GM23338 (cell line): ENCODE measurements at places on chromosomes 16 and 17.

GRCh38 chr17:8844229-8845218, 22.9 kb downstream of the PIK3R6 start:
- no peak for DNase-seq

DNA sequence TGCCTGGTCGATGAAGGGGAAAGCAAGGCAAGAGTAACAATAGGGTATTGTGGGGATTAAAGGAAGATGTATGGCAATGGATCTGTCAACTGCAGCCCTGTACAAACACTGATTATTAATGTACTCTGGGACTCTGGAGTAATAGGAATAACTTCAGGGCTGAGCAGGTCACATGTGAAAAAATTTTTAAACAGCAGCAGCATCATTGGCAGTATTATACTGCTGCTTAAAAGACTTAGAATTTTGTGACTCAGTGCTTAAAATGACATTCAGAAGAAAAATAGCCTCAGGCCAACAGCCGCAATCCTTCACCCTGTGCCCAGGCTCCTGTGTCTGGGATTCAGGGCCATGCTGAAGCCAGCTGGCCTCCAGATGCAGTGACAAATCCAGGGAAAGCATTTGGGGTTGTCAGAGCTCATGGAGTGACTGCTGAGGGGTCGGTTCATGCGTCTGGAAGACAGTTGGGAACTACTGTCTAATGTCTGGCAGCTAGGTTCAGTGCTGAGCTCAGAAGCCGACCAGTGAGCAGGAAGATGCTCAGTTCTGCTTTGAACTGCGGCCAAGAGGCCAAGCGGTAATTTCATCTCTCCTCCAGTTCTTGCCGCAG, 22.2 kb downstream of the TEX2 start:
- DNase-seq = no peak

DNA sequence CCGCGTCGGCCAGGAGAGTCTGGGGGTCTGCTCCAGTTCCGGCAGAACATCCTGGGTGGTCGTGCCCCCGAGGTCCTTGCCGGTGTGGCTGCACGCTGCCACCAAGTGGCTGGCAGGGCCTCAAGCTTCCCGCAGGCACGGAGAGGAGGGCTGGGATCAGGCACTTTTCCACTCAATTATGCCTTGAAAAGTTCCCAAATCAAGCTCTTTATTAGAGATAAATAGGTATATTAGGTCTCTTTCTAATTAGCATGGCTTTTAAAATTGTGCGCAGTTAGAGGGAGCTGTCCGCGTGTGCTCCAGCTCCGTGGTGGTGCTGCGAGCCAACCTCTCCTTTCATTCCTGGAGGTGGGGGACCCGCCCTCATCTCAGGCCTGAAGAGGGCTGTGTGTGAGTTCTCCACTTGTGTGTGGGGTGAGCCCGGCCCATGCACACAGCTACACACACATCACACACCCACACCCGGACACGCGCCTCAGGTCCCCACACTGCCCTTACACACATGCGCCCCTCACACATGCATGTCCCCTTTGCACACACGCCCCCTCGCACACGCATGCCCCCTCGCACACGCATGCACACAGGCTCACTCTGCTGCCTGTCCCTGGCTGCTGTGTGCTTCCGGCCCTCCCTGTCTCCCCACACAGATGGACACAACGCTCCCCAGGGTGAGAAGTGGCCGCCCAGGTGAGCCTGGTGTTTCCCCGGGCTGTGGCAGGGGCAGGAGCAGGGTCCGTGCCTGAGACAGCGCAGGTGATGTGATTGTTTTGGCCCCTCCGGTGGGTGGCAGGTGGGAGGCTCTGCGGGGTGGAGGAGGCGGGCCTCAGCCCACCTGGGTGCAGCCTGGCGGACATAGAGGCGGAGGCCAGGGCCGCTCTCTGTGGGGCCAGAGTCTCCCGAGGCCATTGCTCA, 28.8 kb downstream of the CACNA1H start:
- DNase-seq = no peak

- no peak for DNase-seq
Observed at GRCh38 chr16:56977823-56978430, 11.4 kb upstream of the NLRC5 start.
